ENCODE measurements at places on chromosomes 1 and 21.

DNA sequence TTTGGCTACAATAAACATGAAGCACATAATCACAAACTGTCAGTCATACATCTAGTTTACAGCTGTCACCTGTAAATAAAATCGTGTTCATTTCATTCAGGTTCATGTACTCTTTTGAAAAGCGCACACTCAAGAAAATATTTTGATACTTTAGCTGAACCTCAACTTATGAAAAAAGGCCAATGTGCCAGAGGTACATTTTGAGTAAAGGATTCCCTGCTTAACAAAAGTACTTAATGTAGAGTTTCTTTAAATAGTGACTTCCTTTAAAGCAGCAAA lies 37.7 kb upstream of the SLC30A10 start:
- DNase-seq: no peak

DNA sequence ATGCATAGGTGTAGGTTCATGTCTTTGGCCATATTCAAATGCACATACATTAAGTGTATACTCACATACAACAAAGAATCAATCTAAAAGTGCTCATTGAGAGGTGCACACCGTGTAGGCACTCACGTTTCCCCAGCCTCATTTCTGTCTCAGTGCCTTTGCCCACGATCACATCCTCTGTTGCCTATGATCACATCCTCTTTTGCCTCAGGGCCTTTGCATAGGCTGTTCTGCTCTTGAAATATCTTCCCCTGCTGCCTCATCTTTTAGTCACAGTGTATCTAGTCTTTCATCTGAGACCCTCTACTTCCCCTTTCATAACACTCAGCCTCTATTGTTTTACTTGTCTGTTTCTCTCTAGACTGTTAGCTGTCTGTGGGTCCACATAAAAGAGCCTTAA lies 69.3 kb downstream of the FOXD2 start:
- DNase-seq: no peak

DNA sequence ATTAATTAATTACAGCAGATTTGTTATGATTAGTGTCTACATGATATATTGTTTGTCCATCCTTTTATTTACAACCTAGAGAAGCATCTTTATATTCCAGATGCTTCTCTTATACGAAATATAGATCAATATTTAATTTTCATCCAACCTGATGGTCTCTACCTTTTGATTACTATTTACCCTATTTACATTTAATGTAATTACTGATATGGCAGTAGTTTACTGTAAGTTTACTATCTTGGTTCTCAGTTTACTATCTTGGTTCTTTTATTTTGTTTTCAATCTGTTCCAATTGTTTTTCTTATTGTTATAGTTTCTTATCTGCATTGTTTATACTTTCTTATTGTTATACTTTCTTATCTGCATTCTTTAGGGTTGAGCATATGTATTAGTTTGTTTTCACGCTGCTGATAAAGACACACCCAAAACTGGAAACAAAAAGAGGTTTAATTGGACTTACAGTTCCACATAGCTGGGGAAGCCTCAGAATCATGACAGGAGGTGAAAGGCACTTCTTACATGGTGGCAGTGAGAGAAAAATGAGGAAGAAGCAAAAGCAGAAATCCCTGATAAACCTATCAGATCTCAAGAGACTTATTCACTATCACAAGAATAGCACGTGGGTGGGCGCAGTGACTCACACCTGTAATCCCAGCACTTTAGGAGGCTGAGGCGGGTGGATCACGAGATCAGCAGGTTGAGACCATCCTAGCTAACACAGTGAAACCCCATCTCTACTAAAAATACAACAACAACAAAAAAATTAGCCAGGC lies 28.9 kb downstream of the FAF1 start:
- DNase-seq: no peak

DNA sequence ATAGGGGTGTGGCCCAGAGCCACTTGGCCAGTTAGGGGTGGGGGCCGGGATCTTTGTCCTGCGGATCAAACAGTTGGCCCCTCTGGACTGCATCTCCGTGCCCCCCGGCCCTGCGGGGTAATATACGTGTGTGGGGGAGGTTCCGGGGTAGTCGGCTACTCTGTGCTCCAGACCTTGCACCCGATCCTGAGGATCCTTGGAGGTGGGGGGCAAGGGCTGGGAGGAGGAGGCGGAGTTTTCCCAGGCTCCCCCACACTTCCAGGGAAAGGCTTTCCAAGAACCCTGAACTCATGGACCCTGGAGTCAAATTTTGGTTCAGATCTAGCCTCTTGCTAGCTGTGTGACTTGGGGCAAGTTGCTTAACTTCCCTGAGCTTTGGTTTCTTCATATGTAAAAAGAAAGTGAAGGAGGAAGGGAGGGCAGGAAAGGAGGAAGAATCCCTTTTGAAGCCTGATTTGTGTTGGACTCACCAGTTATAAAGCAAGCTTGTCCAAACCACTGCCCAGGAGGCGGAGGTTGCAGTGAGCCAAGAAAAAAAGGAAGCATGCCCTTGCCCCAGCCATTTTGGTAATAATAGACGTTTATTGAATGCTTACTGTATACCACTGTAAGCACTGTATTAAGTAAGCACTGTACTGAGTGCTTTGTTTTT lies 686 bp downstream of the MIIP start:
- DNase-seq: no peak

DNA sequence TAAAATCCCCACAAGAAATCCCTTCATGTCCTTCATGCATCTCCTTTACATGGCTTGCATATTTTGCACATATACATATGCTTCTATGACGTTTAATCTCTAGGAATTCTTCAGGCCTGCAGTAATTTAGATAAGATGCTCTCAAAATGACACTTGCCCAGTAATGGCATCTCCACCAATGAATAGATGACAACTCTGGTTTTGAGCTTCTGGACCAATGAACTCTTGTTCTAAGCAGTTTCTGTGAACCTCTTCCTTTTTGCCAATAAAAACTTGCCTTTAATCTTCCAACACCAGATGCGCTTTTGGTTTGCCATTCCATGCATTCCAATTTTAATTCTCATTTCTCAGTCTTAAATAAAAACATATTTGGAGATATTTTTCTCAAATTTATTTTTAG lies 189.8 kb upstream of the OLFM3 start:
- no peak for DNase-seq

DNA sequence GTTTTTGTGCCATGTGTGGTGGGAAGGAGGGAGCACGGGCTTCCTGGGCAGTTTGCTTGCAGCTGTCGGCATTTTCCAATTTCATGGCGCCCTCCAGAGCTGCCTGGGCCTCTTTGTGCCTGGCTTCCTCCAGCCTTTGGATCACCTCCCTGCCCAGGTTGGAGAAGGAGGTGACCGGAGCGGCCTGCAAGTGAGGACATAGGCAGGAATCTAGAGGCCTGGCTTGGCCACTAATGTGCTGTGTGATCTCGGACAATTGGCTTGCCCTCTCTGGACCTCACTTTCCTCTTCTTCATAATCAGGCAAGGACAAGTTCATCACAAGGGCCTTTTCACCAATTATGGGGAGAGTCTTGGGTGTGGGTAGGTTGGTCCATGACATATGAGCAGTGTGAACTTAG lies 245.1 kb downstream of the MATN1 start:
- DNase-seq: no peak

- no peak for DNase-seq
These were observed 179.2 kb downstream of the ATG4C start for GRCh38 chr1:62962901-62963776.

GRCh38 chr21:38997051-38997842 lies 186.0 kb downstream of the PSMG1 start:
- DNase-seq: no peak

DNA sequence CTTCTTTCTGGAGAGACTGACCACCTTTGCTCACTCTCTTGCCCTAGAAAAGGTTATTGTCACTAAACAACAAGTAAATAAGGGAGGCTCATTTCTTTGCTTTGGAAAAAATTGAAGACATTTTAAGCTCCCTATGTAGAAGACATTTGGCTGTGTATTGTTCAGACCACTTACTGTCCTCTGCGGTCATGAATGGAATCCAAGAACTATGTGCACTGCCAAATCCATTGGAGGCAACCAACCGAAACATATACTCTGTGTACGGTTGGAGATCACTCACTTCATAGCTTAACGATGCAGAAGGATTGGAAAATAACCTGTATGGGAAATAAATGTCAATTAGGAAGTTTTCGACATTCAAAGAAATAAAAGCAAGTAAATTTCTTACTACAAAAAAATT lies 332.8 kb downstream of the KCTD3 start:
- no peak for DNase-seq

DNA sequence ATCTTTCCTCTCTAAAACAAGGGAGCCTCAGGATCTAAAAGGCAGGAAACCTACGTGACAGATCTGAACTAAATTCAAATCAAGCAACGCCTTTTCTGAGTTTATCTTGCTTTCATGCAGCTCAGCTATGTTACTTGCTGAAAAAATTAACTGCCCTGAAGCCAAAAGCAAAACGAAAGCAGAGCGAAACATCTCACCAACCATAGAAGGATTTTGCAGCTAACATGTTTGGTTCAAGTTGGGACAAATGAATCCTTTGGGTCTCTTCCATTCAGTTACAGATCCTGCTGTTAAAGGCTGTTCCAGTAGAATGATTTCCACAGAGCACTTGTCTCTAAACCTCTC lies 482 bp downstream of the SLC2A5 start:
- no peak for DNase-seq
